ENCODE measurements at places on chromosomes 16 and 17.

DNA sequence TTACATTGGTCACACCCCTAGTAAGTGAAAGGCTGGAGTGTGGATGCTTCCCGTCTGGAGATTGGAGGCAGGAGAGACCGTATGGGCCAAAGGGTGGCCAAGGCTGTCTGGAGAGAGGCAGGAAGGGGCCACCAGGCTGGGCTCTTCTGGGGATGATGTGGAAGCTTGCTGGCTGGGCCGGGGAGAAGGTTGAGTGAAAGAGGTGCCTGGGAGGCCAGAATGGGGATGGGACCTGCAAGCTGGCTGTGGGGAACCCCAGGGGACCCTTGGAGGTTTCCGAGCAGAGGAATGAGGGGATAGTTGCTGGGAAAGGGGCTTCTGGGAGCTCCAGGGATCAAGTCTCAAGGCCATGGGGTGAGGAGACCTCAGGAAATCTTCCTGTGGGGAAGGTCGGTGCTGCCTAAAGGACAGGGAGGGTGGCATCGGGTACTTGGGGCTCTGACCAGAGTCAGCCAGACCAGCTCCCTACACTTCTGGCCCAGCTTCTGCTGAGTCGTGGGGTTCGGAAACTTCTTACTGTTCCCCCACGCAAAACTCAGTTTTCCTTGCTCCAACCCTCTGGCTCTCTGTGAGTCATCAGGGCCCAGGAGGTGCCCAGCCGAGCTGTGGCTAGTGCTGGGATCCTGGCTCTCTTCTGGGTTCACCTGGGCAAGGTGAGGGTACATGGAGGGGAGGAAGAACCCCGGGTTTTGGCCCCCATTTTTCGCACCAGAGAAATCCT lies 3.1 kb downstream of the MRC2 start:
- no peak for DNase-seq

DNA sequence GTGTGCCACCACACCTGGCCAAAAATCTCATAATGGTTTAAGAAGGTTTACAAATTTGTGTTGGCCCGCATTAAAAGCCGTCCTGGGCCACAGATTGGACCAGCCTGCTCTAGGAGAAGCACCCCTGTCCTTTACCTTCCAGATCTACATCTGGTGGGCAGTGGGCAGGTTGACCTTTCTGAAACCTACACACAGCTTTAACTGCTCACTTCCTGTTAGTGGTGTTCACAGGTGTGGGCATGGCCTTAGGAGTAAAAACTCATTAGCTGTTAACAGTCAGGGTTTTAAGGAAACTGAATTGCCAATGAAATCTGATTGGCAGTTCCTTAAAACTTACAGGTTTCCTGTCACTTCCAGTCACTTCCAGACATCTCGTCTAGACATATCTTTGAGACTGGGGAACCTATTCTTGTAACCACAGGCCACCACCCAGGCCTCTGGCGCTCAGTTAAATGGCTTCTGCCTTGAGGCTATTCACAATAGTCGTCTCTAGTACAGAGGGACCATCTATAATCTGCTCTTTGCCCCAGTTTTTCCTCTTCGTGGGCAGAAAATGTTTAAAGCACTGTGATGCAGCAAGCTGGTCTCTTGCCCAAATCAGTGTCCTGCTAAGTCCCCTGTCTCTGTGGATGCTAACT lies 29.3 kb downstream of the GNGT2 start:
- no peak for DNase-seq

- DNase-seq = no peak
Measured at GRCh38 chr17:80694992-80695912, 150.6 kb downstream of the RPTOR start.

DNA sequence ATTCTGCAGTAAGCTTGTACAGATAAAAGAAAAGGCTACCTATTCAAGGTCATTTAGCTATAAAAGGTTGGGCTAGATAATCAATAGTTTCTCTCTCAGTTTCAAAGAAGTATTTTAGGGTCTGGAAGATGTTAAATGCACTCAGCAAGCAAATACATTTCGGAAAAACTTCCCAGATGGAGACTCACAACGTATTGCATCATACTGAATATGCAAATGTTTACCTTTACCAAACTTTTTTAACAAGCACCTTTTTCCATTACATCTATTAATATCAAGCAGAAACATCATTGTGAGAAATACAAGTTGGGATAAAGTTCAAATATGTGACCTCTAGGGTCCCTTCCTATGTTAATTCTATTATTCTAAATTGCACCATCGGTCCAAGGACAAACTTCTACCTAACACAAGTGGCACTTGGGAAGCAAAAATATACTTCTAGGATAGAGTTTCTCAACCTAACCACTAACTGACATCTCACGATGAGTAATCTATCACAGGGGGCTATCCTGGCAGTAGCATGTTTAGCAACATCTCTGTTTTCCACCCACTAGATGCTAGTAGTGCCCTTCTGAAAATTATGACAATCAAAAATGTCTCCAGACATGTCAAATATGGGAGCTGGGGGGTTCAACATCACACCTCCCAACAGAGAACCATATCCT lies 14.5 kb downstream of the KANSL1 start:
- no peak for DNase-seq
